Muscle of leg (tissue), 16 donors: ENCODE measurements at places on chromosomes 5 and 9.
A peak's percentile ranks its signal among the peaks of the same experiment; 100 is the strongest.

GRCh38 chr9:33737811-33738606 lies 57.4 kb upstream of the PRSS3 start:
- peak; percentile 20 for DNase-seq

DNA sequence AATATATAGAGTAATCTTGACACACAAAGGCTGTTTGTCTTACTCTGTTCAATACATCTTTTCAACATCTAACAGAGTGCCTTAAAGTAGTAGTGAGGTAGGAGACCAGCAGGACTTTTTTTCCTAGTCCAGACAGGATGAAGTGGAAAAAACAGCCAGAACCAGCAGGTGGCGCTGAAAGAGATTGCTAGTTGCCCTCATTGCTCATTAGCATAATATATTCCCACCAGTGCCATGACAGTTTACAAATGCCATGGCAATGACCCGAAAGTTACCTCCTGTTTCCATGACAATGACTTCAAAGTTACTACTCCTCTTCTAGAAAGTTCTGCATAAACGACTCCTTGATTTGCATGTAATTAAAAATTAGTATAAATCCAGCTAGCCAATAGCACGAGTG lies 387.4 kb downstream of the ACTL7B start:
- no peak for DNase-seq

DNA sequence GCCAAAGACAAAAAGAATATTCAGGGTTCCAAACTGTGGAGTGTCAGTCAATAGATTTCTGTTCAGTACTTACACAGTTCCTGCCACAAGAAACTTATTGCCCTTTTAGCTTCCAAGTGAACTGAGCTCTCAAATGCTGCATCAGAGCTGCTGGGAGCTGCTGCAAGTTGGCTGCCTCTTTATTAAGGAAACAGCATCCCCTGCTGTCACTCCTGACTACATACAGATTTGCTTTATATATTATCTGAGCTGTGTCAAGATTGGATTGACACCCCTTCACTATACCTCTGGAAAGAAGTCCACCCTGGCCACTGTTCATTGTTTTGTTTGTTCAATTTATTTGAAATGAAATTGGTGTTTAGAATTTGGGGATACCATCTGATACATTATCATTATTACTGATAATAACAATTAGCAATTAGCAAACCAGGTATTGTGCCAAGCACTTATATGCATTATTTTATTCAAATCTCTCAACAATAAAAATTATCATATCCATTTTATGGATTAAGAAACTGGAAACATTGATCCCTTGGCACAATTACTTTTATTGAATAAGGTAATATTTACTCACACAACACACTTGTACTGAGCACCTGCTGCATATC lies 16.4 kb upstream of the C5orf58 start:
- peak; percentile 85 for DNase-seq

DNA sequence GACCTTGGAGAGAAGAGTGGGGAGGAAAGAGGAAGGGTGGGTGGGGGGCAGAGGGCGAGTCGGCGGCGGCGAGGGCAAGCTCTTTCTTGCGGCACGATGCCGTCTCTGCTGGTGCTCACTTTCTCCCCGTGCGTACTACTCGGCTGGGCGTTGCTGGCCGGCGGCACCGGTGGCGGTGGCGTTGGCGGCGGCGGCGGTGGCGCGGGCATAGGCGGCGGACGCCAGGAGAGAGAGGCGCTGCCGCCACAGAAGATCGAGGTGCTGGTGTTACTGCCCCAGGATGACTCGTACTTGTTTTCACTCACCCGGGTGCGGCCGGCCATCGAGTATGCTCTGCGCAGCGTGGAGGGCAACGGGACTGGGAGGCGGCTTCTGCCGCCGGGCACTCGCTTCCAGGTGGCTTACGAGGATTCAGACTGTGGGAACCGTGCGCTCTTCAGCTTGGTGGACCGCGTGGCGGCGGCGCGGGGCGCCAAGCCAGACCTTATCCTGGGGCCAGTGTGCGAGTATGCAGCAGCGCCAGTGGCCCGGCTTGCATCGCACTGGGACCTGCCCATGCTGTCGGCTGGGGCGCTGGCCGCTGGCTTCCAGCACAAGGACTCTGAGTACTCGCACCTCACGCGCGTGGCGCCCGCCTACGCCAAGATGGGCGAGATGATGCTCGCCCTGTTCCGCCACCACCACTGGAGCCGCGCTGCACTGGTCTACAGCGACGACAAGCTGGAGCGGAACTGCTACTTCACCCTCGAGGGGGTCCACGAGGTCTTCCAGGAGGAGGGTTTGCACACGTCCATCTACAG lies 760 bp downstream of the NPR3 start:
- peak; percentile 36 for DNase-seq

GRCh38 chr5:157750320-157750719 lies 6.8 kb downstream of the LSM11 start:
- no peak for DNase-seq

GRCh38 chr9:70468291-70468690 lies 53.8 kb upstream of the KLF9 start:
- no peak for DNase-seq
